Activated CD4-positive, alpha-beta T cell treated with anti-CD3 and anti-CD28 coated beads, Interleukin-2, amount 50 U/mL, for 1 hour (primary cell): ENCODE measurements at places on chromosomes 6 and 20.

DNA sequence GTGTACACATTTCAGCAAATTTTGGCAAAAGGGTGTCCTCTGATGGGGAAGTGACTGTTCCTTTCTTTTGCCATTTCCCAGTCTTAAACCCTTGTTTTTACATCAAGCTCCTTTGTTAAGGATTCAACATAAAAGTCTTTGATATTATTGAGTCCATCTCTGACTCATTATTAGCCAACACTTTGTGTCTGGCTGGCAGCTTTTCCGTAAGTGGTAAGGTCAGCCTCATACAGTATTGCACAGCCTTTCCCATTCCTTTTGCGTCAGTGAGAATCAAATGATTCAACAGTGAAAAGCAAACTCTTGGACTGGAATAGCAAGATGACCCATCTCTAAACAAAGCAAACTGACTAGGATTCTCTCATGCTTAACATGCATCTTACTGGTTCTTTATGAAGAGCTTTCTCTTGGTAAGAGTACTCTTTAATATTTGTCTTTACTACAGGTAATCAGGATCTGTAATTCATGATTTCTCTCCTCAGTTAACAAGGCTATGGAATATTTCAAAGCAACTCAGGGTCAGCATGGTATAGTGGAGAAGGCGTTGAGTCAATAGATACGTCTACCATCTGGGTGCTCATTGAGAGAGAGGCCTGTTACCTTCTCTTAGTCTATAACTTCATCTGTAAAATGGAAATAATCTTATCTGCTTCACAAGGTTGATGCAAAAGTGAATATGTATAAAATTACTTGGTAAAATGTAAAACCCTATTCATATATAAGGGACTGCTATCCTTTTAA lies 183.6 kb downstream of the PRL start:
- DNase-seq, result no peak

DNA sequence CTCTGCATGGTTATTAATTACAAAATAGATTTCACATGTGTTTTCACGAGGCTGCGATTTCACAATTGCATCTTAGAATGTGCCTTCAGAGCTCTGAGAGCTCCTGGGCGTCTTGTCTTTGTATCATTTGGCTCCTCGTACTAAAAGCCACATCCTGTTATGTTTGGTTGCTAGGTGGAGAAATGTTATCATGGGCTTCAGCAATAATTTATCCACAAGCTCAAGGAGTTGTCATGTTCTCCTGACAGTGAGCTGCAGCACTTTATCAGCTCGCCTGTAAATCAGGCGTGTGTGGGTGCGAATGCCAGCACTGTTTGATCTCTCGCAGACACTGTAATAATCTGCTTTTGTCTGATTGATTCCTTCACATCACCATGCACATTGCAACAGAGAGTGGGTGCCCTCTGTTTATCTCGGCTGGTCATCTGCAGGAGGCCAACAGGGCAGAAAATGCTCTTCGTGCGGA lies 218.6 kb upstream of the ZFP64 start:
- DNase-seq, result peak; percentile 64

DNA sequence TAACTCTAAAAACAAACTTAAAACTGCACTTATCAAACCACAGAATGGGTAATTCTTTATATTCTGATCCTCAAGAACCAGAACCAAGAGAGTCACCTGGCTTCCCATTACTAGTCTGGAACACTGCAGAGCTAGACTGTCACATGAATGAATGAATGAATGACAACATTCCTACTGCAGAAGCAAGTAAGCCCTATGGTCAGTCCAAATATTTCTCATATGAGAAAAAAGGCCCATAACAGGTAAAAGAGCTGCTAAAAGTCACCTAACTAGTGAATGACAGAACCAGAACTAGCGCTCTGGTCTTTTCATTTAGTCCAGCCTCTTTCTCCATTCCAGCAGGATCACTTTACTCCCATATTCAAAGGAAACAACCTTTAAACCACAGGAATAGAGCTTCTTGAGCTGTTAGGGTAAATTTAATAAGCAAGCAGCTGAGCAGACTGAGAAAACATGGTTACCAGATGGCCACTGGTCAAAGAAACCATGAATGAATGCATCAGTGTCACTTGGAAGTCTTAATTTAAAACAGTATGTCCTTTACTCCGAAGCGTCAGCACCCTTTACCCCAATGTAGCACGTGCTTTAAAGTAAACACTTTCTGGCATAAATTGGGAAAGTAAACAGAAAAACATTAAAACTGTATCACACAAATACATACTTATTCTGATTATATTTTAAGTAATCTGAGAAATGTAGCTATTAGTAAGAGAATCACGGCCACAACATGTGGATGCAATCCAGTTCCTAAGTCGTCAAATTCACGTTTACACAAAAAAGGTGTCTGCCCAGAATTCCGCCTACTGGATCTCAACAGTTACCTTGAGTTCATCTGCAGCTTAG lies 1.4 kb downstream of the PREP start:
- DNase-seq, result no peak

DNA sequence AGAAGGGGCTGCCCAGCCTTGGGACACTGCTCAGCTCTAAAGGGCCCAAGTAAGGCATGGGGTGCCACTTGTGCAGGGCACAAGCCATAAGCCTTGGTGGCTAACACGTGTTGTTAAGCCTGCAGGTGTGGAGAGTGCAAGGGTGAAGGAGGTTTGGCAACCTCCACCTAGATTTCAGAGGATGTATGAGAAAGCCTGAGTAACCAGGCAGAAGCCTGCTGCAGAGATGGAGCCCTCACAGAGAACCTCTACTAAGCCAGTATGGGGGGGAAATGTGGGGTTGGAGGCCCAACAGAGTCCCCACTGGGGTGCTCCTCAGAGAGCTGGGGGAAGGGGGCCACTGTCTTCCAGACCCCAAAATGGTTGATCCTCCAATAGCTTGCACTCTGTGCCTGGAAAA lies 32.6 kb downstream of the SERINC1 start:
- no peak for DNase-seq

DNA sequence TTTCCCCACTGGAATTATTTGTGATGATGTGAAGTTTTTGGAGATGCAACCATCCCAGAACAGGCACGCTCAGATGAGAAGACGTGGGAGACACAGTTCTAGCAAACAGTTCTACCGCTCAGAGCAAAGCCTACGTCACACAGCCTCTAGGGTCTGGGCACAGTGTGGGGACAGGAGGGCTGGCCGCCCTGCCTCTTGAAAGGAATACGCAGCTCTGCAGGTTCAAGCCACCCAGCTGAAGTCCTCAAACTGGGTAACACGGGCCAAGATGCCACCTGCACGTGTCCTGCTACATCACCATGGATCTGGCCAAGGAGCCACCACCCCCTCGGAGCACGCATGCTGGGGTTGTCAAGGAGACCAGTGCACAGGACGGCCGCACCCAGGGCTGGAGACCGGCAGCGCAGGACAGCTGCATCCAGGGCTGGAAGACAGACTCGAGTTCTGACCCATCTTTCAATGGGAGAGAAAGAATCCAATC lies 75.0 kb downstream of the NOL4L start:
- no peak for DNase-seq

DNA sequence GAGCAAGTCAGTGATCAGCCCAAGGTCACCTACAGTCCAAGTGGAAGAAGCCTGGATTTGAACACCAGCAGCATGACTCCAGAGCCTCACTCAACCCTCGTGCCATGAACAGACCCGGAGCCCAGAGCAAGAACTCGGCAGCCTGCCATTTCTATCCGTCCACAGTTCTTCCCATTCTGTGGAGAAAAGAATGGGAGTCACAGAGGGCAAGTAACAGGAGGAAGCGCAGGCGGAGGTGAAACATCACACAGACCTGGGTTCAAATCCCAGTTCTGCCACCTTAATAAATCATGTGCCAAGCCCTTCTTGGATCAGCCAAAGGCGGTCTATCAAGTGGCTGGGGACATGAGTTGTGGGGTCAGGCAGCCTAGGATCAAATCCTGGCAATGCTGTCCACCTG lies 4.3 kb downstream of the PREX1 start:
- DNase-seq, result no peak

DNA sequence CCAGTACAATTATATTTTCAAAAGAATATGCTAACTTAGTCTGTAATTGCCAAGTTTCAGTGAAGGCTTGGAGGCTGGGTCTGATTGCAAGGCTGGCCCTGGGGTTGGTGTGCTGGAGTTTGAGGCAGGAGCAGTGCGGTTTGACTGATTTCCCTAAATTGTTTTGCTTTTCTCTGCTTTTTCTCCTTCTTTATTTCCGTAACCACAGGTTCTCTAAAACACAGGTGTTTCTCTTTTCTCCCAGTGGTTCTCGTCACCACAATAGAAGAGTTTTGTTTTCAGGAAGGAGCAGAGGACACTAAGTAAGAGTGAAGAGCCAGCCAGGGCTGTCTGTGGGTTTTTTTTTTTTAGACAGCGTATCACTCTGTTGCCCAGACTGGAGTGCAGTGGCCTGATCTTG lies 8.2 kb upstream of the SNX9 start:
- DNase-seq, result no peak

- no peak for DNase-seq
These were observed 48.9 kb downstream of the HDDC2 start for GRCh38 chr6:125252891-125253290.

- DNase-seq, result no peak
These were observed 230.5 kb upstream of the FKBP1C start for GRCh38 chr6:62980724-62981123.

DNA sequence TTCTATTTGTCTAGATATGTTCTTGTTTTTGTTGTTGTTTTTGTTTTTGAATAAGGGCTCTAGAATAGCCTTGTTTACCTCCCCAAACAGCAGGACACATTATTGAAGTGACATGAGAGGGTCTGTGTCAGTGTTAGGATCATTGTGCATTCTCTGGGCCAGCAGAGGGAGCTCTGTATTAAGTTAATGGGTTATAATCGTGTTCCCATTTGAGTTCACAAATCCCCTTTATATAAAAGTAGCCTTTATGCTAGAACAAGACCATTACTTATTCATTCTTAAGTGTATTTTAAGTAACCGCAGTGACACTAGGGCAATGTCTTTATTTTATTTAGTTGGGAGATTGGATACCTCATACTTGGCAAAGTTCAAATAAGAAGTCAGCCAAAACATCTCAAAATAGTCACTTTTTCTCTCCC lies 44.8 kb downstream of the STK4 start:
- peak; percentile 53 for DNase-seq

GRCh38 chr6:87870556-87870955 lies 168.5 kb upstream of the AKIRIN2 start:
- DNase-seq, result no peak

DNA sequence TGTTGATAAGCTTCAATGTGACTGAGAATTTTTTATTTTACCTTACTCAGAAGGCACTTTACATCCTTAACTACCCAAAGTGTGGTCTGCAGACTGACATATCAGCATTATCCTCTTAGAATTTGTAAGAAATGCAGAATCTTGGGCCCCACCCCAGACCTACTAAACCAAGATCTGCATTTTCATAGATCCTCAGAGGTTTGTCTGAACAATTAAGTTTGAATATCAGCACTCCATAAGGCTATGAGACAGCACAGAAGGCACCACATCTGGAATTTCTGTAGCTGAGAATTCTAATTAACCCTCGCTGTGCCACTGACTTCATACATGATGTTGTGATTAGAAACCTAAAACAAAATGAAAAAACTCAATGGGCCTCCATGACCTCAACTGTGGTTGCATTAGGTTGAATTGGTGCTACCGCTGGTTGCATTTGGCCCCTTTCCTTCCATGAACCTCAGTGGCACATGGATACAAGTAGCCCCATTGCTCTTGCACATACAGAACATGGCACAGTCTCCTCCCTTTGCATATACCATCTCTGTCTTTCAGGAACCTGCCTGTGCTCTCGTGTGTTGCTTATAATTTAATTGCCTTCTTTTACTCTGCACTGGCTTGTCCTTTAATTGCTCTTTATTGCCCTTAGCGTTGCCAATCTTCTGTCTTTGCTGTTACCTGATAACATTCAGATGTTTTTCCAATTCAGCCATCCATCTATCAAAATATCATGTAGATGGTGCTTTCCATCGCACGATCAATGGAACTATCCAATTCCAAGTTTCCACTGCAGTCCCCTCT lies 13.4 kb downstream of the ENPP1 start:
- DNase-seq, result no peak

DNA sequence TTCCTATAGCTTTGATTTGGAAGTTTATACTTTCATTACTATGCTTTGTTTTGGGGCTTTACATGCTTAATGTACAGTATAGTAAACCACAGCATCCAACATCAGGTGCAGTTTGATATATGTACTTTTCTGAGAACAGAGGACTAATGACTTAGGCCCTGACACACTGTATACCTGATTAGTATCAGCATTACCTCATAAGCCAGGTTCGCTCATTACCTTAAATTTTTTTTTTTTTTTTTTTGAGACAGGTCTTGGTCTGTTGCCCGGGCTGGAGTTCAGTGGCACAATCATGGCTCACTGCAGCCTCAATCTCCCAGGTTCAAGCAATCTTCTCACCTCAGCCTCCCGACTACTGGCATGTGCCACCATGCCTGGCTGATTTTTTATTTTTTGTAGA lies 28.4 kb downstream of the CD109 start:
- DNase-seq, result no peak

- DNase-seq, result no peak
These were observed 244.5 kb downstream of the MAFB start for GRCh38 chr20:40444516-40444915.

GRCh38 chr6:154572556-154572955 lies 62.1 kb upstream of the CNKSR3 start:
- no peak for DNase-seq

GRCh38 chr6:168943231-168943905 lies 310.3 kb downstream of the THBS2 start:
- no peak for DNase-seq

DNA sequence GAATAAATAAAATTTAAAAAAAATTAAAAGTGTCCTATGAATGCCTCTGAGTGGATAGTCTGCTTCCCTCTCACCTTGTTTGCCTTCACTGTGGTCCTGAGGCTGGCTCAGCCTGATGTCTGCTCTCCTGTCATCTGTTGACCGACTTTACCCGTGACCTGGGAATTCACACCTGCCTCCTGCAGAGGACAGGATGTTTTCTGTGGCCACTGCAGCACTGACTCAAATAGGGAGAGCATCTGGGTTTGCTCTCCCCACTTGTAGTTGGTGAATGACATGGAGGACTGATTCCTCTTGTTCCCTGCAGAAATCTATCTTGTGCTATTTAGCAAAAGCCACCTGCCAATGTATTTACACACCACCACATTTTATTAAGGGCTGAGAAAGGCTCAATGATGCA lies 52.4 kb upstream of the ERVFRD-1 start:
- no peak for DNase-seq

DNA sequence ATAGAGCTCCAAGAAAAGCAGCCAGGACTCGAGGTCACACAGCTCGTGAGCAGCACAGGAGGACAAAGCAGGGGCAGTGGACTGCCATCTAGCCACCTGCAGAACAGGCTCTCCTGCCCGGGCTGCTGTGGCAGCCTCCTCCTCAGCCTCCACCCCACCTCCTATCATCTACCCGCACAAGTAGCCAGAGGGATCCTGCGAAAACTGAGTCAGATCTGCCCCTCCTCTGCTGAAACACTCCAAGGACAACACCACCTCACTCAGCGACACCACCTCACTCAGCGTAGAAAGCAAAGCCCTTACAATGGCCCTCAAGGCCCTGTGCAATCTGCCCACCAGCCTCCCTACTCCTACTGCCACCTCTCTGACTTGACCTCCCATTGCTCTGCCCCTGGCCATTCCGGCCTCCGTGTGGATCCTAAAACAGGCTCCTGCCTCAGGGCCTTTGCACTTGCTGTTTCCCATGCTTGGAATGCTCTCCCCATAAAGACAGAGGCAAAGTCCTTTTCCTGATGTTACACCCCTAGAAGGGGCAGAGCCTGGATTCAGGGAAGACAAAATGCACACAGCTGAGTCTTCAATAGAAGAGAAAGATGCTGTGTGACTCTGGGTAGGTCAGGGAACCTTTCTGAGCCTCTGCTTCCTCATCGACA lies 19.3 kb downstream of the PREX1 start:
- DNase-seq, result no peak
